Stimulated activated CD4-positive, alpha-beta T cell treated with anti-CD3 and anti-CD28 coated beads, Interleukin-4, amount 100 ng/mL, for 24 hours (primary cell): ENCODE measurements at places on chromosomes 3 and 15.

DNA sequence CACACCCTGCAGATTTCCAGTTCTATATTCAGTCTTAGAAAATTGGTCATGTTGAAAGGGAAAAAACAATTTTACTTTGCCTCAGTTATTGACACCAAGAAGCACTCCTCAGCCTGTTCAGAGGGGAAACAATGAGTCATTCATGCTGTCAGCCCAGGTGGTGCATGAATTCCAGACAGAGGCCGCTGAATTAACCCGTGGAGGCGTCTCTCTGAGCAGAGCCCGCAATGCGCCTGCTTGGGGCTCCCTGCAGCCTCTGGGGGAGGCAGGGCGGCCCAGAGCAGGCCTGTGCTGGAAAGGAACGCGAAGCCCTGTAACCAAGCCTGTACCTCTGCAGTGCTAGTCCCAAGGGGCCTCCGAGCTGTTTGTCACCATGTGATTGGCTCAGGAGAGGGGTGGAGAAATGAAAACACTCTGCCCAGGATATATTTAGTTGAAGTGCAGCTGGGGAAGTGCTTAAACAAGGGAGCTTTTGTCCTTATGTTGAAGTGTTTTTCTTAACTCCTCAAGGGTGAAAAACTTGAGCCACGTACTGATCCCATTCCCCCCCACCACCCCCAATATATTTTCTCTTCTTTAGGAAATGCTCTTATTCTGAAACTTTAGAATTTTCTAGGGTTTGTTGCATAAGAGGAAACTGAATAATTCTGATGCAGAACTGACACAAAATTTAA is 68.3 kb upstream of the CHD2 start:
- DNase-seq = peak; percentile 92

DNA sequence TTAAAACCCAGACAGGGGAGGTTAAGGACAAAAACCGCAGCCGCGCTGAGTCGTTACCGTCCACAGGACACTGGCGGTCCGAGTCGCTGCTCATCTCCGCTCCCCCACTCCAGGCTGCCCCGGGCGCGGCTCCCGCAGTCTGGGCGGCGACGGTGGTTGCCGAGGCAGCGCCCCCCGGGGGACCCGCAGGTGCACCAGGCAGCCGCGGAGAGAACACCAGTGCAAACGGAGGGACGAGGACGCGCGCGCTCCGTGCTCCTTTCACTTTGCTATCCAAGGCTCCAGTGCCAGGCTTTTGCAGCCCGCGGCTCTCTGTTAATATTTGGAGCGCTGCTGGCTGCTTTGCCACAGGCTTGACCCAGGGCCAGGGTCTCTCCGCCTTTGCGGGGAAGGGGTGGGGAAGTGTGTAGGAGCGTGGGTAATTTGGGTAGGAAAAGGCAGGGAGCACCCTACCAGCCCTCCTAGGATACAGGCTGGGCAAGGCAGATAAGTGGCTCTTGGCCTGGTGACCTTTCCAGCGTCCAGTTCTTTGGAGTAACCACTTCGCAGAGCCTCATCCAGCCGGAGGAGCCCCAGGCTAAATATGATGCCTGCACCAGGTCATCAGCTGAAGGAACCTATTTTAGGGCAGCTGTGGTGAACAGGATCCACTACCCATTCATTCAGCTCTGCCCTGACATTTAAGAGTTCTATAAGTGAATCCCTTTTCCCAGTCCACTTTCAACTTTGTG is at the start of gene GADL1:
Gene GADL1 (minus strand): TSS at position 141 of the 731 bp plus-strand sequence. CDS start 47 bp downstream, at position 94.
- DNase-seq = peak; percentile 7

- DNase-seq = no peak
Measured at GRCh38 chr15:49323207-49323606, 99.8 kb upstream of the FGF7 start.

DNA sequence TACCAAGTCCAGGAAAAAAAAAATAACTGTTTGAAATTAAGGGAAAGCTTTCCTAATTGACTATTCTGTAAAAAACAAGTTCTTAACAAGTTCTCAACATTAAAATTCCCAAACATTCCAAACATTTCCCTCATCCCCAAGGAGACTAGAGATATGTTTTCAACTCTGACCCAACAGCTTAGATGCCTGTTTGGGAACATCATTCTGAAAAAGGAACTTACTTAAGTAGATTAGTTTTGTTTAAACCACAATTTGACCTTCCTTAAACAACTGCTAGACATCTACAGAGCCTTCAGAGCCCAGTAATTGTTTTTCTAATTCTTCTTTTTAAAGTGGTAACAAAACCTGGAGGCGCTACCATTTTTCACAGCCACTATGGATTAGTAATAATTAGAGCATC is 12.8 kb downstream of the UBR1 start:
- no peak for DNase-seq

DNA sequence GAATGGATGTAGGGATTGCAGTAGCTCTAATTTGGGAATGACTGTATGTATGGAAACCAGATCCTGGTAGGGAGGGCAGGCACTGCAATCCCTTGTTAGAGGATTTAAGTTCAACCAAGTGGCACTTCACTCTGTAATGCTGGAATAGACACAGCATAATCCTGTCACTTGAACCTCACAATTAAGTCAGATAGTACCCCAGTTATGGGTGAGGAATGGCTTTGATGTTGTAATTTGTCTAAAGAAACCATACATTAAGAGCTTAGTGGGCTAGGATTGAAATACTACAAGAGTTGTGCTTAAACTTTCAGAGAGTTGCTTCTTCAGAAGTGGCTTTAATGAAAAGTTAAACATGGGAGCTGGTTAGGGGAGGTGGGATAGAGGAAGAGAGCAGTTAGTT is 9.3 kb downstream of the RAB7A start:
- no peak for DNase-seq

- no peak for DNase-seq
Measured at GRCh38 chr3:129978123-129978522, 3.6 kb downstream of the TRH start.

DNA sequence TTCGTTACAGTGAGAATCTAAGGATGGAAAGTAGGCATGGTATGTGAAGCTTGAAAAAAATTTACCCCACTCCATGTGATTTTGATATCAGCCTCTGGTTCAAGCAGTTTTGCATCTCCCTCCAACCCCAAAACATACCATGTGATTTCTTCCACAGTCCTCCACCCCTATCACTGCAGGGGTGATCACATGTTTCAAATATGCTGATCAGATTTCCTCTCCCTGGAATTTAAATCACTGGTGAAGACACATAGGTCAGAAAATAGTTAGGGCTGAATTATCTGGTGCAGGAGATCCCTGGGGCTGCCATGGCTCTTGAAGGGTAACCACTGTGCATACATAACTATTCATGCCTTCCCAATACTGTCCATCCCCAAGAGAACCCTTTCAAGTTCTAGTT is 119.7 kb upstream of the THRB start:
- DNase-seq = no peak

- no peak for DNase-seq
Measured at GRCh38 chr3:50459785-50460184, 43.6 kb downstream of the CACNA2D2 start.

GRCh38 chr3:113736548-113737089 is 9.4 kb downstream of the NAA50 start:
- DNase-seq = peak; percentile 20

DNA sequence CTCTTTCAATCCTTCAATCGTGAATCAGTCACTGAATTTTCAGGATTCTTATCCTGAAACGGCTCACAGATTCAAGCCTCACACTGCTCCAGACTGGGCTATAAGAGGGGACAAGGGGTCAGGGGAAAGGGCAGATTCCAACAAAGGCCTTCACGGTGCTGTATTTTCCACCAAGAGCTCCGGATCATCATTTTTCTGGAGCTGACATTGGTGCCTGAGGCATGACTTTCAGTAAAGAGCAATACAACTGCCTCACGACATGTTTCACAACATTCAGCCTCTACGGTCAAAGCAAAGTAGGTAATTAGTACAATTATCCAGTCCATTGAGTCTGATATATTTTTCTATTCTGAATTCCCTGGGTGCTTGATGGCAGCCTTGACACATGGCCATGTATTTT is 185.0 kb upstream of the PRICKLE2 start:
- DNase-seq = no peak

DNA sequence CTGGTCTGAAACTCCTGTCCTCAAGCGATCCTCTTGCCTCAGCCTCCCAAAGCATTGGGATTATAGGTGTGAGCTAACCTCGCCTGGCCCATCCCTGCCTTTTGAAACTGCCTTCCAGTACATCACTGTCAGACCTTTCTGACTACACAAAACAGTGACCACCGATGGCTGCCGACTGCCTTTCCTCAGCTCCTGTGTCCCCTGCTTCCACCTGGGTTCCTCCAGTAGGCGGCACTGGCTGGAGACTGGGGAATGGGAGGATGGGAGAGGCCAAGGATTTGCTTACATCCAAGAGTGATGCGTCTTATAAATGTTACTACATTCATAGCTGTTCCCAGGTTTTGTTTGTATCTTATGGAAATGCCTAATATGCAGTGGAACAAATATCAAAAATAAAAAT is 242.8 kb downstream of the BBX start:
- no peak for DNase-seq

DNA sequence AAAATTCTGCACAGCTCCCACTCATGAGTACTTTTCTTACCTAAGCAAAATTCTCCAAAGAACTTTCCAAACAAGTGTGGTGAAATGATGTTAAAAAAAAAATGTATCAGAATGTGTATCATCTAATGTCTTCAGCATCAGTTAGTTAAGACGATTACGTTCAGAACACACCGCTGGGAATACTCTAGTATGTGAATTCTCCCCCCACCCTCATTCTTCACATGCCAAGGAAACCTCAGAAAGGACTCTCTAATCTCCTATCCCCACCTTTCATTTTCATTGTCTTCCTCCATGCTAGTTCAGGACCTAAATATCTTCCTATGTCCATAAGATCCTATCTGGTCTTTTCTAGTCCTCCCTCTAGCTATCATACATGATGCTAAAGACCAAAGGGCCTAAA is 457.4 kb downstream of the SHQ1 start:
- no peak for DNase-seq

GRCh38 chr15:63606308-63606707 is 9.1 kb downstream of the FBXL22 start:
- DNase-seq = no peak

- DNase-seq = peak; percentile 5
Measured at GRCh38 chr3:170563712-170564423, 22.0 kb downstream of the SLC7A14 start.

DNA sequence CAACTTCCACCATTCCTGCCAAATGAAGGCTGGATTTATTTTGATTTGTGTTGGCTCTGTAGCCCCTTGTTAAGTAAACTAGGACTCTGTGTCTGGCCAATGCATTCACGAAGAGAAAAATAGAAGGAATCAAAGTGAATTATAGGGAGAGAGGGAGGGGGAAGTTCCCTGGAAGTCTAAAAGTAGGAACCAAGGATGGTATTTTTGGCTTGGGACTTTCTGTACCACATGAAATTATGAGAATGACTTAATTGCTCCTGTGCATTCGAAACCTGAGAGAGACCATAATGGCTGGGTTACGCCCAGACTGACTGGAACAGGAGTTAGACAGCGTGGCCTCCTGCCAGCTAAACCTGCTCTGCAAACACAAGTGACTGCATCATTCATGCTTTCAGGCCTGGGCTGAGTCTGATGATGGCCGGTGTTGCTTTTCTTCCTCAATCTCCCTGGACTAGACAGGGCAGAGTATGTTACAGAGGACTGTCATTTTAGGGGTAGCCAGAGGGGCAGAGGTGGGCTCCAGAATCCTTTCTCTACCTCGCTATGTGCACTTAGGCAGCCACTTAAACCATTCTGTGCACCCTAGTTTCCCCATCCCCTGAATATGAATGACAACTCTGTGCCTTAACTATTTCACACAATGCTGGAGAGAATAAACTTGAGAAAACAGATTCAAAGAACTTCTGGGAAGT is 58.9 kb downstream of the MYO1E start:
- DNase-seq = no peak

DNA sequence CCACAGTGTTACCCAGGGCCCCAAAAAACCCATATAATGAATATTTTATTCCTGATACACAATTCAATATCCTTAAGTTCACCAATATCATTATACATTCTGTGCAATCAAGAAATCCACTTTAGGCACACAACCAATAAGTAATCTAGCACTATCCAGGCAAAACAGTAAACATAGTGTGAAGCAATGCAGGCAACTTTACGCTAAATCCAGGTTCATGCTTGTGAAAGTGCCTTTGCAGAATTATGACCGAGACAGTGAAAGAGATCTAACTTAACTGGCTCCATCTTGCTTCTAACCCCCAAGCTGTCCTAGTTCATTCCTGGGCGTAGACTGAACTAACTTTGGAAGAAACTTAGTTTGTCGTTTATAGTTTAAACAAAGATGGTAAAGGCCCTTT is 34.2 kb upstream of the INO80 start:
- DNase-seq = no peak

DNA sequence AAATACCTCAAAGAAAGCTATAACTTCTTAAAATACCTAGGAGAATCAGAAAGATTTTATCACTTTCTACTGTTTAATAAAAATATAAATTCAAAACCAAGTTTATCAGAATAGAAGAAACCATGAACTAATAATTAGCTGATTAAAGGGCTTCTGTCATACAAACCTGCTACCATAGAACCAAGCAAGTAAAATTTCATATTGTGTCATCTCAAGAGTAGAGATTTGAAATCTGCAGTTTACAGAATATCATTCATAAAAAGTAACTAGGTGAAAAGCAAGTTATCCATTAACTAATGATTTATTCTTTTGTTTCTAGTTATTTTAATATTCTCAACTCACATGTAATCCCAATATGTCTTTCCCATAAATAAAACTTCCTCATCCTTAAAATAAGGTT is 36.8 kb upstream of the XXYLT1 start:
- DNase-seq = no peak

- no peak for DNase-seq
Measured at GRCh38 chr15:100696452-100696851, 94.1 kb downstream of the ASB7 start.

DNA sequence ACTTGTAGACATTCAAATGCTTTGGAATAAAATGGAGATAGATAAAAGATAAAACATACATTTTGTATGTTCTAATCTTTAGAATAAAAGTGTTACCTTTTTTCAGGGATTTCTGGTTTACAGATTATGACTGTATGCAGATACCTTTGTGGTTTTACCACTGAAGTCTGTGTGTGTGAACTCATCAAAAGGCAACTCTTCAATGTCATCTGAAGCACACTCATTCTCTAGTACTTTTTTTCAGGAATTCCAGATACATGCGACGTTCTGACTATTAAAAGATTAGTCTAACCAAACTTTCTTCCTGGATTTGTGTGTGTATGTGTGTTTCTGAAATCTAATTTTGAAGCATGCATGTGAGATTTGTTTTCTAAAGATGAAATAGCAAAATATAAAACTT is 188.6 kb downstream of the NLGN1 start:
- no peak for DNase-seq

DNA sequence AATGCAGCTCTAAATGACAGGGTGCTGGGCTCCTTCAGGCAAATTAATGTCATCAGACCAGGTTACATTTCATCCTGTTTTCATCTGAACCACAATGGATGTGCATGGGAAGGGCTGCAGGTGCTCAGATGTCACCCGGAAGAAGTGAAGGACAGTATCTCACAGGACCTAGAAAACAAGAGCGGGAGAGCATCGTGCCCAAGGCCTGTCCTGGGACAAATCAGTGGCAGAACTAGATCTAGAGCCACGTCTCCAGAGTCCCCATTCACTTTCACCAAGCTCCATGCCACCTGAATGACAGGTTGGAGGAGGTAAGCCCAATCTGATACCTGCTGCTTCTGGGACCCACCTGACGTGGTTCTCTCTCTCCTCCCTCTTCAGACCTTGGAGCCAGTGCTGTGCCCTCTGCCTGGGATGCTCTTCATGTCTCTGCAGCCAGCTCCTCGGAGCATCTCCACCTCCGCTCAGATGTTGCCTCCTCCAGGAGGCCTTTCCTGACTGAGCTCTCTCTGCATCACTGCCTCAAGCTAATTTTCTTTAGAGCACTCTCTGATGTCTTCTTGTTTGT is 77.3 kb downstream of the CPN2 start:
- no peak for DNase-seq
